ENCODE measurements at places on chromosomes 12 and 14. TPM values are rescaled to one million over a fixed set of nuclear protein-coding genes. Genes with fewer than 3 reads are reported as not detected.

CCDC198 gene
- 6.7 TPM for total RNA-seq

TCL1B gene
- total RNA-seq = not detected

STAC3 gene
- total RNA-seq = 0.95 TPM

REC8 gene
- not detected for total RNA-seq

Measured in Caki2 (cell line).